ENCODE measurements at places on chromosomes 3 and 15.
A peak's percentile ranks its signal among the peaks of the same experiment; 100 is the strongest.

DNA sequence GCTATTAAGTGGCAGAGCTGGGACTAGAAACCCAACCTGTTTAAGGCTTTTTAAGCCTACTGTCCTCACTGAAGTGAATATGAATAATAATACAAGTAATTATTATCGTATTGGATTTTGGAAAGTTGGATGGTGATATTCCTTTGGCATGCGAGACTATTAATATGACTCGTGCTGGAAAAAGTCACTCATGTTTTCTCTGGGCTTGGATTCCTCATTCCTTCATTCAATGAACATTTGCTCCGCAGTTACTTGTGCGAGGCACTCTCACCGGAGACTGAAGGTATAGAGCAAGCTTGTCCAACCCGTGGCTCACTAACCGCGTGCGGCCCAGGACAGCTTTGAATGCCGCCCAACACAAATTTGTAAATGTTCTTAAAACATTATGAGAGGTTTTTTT, 694 bp downstream of the PLAAT1 start:
- peak; percentile 21 for DNase-seq

GRCh38 chr15:67515557-67515956, 5.4 kb upstream of the C15orf61 start:
- DNase-seq, result no peak

DNA sequence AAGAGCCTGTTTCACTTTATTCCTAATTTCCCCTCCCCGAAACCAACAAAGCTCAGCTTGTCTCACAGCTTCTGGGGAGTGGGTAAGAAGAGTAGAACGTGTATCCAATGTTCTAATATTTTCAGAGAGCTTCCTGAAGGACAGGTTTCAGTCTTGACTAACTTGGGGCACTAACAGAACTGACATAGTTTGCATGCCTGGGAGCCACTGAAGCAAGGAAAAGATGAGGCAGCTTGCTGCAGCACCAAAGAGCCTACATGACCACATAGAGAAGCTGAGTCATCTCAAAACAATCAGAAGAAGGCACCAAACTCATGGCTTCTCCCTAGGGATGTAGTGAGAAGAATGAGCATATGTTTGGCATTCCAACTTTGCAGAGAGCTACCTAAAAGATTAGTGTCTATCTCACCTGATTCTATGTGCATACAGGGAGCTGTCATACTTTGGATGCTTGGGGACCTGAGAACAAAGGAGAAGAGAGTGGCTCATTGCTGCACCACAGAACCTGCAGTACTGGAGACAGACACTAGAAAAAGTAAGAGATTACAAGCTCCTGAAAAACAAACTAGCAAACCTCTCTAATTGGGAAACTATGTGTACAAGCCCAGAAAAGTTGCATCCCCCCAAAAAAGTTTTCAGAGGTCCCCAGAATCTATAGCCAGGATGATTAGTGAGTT, 86.9 kb downstream of the DCLK3 start:
- DNase-seq, result peak; percentile 99

DNA sequence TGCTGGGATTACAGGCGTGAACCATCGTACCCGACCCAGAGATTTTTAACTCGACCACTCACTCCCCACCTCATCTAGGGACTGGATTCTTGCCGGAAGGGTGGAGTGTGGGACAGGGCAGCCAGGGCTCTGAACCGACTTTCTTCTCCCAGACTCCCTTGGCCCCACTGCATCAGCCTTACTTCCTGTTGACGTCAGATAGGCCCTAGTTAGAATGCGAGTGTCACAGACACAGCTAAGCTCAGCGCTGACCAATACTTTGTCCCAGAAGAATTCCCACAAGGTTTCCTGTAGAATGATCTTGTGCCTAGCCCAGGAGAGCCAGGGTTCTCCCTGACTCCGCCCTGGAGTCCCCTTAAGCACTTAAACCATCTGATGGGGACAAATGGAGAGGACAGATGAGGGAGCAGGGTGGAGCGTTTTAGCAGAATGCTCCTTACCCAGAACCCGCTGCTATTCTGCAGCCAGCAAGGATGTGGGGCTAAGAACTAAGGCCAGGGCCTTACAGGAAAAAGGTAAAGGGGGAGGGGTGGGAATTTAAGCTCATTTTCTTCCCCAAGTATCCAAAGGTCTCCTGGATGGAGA, 5.8 kb upstream of the TUSC2 start:
- peak; percentile 55 for DNase-seq

GRCh38 chr3:114420072-114420471, 126.2 kb downstream of the TIGIT start:
- no peak for DNase-seq

GRCh38 chr3:66889750-66890494, 108.2 kb upstream of the KBTBD8 start:
- DNase-seq, result no peak

All from fibroblast of skin of right biceps (primary cell).